Activated CD8-positive, alpha-beta memory T cell treated with anti-CD3 and anti-CD28 coated beads, Interleukin-2, amount 10 ng/mL, durations not matched to agents 7 days and 5 days (primary cell): ENCODE measurements at places on chromosomes 1 and 21.

GRCh38 chr1:31897526-31898100, 40.6 kb downstream of the PTP4A2 start:
- no peak for DNase-seq

- DNase-seq: peak; percentile 28
Measured at GRCh38 chr1:228510101-228510802, 23.1 kb downstream of the RNF187 start.

DNA sequence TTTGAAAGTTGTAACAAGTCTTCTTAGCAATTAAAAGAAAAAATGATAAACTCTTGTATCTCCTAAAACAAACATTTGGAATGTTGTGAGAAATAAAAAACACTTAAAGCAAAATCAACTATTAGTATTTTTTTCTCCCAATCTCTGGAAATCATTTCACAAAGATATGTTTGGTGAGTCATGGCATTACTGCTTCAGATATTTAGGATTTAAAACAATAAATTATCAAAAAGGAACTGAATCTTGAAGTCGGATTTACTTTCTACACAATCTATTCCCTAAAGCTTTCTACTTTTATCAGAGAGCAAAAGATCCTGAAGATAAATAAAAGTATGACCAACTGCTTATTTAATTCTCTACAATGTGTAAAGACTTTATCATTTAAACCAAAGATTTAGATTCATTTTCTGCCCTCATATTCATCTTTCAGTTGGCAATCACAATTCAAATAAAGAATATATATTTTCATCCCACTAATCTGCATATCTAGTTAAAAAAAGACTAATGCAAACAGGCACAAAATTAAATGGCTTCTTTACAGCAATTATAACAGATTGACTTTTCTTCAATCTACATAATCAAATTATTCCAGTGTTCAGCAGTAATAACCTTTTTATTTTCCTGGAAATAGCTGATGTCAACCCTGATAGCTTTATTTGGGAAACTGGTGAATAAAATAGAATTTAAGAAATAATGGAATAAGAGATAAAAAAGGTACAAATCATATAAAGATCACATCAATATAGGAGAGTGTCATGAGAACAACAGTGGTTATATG, 230.0 kb downstream of the COP1 start:
- no peak for DNase-seq

GRCh38 chr1:159188375-159188788, 16.3 kb upstream of the ACKR1 start:
- no peak for DNase-seq
